T-helper 9 cell (primary cell): ENCODE measurements at places on chromosomes 6 and 20.

- DNase-seq = no peak
Observed at GRCh38 chr20:35091816-35092523, 637 bp downstream of the TRPC4AP start.

DNA sequence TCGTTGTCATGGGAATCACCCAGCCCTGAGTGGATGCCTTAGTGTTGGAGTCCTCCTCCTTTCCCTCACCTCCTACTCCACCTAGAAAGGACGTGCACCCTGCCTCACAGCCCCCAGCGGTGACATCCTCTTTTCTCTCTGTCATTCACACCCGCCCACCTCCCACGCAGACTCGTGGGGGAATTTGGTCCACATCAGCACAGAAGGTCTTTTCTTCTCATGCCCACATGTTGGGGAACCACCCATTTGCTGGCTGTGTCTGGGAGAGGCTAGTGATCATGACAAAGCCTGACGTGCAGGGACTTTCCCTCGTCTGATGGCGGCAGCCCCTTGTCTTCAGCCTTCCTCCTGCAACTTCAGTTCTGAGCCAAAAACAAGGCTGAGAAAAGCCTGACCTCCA lies 96.0 kb upstream of the CNKSR3 start:
- peak; percentile 27 for DNase-seq

- no peak for DNase-seq
Observed at GRCh38 chr6:75302280-75302679, 17.7 kb upstream of the TMEM30A start.

- no peak for DNase-seq
Observed at GRCh38 chr20:54209216-54209813, 1.4 kb downstream of the PFDN4 start.

- peak; percentile 43 for DNase-seq
Observed at GRCh38 chr6:148972481-148972880, 225.7 kb downstream of the UST start.

DNA sequence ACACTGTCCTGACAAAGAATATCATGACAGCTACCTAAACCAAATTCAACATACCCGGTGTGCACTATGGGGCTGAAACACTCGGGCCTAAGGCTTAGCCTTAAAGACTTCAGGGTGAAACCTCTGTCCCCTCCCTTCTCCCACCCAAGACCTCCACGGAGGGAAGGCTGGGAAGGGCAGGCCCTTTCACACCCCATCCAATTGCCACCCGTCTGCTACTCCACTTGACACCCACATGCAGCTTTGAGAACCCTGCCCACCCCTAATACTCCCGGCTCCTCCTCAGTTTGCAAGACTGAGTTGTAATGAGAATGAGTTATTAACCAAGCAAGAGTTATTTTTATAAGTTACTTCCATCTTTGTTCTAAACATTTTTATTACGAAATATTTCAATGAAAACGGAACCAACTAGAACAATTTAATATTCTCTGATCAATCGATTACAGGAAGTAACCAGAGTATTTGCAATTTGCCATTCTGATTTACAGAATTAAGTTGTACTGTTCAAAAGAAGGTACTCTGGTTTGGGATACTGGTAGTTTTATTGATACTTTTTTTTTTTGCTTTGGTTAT lies 3.7 kb downstream of the TAF4 start:
- no peak for DNase-seq

DNA sequence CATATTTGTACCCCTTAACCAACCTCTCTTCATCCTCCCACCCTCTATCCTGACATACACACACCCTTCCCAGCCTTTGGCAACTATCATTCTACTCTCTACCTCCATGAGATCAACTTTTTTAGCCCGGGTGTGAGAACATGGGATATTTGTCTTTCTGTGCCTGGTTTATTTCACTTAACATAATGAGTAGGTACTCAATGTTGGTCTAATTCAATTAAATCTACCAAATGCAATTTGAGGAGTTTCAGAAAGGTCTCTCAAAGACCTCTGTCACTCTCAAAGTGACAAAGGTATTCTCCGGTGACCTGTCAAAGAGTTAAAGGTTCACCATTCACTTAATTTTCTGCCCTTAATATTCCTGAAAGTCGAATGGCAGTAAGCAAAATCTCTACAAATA lies 87.7 kb downstream of the ME1 start:
- DNase-seq = no peak

GRCh38 chr20:19654921-19655320 lies 103.1 kb upstream of the RIN2 start:
- no peak for DNase-seq

- no peak for DNase-seq
Observed at GRCh38 chr6:15170126-15170525, 75.7 kb upstream of the JARID2 start.

DNA sequence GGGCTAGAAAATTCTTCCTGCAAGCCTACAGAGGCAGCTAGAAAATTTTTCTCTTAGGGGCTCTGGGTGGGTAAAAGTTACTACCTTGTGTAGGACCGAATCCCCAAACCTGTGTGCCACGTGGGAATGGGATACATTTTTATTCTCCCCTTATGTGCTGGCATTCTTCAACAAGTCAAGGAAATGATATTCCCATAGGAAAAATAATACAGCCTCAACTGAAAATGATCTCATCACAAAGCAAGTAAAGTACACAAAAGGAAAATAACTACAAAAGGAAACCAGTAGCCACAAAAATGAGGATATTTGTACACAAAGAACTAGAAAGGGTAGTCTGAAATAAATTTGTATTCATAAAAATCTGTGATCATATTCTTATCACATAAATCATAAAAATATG lies 298.1 kb downstream of the LAMA2 start:
- no peak for DNase-seq

GRCh38 chr6:152428126-152428525 lies 209.0 kb downstream of the SYNE1 start:
- no peak for DNase-seq

DNA sequence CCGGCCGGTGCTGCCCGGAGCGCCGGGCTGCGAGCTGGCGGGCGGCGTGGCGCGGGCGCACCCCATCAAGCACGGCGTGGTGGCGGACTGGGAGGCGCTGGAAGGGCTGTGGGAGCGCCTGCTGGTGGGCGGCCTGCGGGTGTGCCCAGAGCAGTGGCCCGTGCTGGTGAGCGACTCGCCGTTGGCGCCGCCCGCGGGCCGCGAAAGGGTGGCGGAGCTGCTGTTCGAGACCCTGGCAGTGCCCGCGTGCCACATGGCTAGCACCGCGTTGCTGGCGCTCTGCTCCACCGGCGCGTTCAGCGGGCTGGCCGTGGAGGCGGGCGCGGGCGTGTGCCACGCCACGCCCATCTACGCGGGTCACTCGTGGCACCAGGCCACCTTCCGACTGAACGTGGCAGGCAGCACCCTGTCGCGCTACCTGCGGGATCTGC lies 517 bp downstream of the ACTL10 start:
- peak; percentile 29 for DNase-seq

DNA sequence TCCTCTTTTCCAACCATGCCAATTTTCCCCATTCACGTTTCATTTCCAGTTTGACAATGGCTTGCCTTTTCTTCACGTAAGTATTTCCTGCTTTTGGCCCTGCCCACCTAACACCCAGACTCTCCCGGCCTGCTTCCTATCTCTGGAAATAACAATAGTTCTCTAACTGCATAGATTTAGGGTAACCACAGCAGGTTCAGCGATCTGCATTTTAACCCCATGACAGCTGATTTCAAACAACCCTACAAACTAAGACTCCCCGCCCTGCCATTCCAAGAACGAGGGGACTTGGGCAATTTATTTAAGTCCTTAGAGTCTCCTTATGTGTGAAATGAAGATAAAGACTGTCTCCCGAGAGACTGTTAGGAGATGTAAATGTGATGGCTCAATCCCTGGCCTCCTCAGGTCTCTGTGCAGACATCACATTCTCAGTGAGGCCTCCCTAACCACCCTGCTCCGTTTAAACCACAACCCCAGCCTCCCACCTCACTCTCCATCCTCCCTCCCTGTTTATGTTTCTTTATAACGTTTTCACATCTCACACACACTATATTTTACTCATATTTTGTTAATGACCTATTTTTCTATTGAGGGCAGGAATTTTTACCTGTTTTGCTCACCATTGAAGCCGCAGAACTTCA lies 134.8 kb downstream of the GJA10 start:
- no peak for DNase-seq

DNA sequence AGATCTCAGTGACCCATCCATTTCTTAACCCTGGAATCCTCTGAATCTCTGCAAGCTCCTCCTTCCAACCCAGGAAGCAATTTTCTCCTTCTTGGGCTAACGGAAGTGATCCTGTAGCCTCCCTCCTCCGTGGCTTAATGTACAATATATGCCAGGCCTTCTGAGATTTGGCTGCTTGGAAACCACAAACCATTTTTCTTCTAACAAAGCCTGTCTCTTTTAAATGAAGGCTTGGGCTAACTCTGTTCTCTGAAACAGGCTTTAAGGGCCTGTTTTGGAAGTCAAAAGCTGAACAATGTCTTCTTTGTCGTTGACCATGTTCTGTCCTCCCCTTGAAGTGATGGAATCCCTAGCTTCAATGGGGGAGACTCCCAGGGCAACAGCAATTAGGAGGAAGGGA lies 14.9 kb downstream of the FYN start:
- no peak for DNase-seq

- DNase-seq = no peak
Observed at GRCh38 chr20:40646361-40646760, 42.7 kb downstream of the MAFB start.

GRCh38 chr6:156550949-156551348 lies 226.2 kb upstream of the ARID1B start:
- no peak for DNase-seq

- peak; percentile 13 for DNase-seq
Observed at GRCh38 chr6:85669735-85670194, 27.1 kb upstream of the SYNCRIP start.

DNA sequence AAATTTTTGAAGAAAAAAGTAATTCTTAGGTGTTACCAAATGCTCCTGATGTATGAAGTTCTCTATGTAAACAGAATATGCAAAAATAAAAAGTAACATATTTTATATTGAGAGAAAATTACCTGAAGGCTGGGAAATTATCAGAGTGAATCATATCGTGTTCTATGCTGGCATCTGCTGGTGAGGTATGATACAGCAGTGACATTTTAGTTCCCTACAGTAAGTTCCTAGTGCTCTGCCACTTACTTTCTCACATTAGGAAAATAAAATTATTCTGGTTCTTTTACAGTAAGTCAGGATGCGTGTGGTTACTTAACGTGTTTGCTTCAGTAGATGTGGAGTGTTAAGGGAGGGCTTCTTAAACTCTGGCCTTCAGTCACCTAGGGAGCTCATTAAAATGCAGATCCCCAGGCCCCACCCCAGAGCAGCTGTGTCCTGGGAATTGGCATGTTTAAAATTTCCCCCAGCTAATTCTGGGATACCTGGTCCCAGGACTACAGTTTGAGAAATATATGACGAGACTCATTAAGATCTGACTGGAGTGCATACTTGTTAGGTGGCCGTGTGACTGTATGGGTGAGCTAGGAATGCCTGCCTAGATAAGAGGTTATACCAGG lies 3.2 kb downstream of the ACTR5 start:
- DNase-seq = no peak

- DNase-seq = no peak
Observed at GRCh38 chr20:59747671-59748515, 143.6 kb downstream of the PHACTR3 start.

DNA sequence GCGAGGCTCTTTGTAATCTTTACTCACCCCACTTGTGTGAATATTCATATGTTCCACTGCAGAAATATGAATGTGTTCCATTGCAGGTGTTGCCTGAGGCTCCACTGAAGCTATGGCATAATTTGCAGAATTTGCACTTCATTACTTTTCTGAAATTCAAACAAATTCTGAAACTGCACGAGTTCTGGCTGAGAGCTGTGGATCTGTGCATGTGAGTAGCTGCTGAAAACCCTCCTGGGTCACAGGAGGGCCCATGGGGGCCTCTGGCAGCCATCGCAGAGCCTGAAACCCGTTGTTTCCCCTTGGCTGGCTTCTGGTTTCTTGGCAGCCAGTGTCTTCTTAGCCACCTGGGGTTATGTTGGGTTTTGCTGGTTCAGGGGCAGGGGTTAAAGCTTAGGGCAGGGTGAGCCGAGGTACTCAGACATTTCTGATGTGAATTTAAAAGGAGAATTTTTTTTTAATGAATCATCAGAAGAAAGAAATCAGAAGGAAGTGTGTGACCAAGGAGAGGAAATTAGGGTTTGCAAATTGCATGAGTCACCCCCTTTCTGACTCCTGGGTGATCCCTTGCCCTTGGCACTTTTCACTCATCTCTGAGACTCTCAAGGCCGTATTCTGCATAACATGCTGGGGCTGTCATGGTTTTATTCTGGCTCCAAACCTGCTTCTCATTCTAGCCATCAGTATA lies 40.6 kb downstream of the TOX2 start:
- DNase-seq = peak; percentile 24

DNA sequence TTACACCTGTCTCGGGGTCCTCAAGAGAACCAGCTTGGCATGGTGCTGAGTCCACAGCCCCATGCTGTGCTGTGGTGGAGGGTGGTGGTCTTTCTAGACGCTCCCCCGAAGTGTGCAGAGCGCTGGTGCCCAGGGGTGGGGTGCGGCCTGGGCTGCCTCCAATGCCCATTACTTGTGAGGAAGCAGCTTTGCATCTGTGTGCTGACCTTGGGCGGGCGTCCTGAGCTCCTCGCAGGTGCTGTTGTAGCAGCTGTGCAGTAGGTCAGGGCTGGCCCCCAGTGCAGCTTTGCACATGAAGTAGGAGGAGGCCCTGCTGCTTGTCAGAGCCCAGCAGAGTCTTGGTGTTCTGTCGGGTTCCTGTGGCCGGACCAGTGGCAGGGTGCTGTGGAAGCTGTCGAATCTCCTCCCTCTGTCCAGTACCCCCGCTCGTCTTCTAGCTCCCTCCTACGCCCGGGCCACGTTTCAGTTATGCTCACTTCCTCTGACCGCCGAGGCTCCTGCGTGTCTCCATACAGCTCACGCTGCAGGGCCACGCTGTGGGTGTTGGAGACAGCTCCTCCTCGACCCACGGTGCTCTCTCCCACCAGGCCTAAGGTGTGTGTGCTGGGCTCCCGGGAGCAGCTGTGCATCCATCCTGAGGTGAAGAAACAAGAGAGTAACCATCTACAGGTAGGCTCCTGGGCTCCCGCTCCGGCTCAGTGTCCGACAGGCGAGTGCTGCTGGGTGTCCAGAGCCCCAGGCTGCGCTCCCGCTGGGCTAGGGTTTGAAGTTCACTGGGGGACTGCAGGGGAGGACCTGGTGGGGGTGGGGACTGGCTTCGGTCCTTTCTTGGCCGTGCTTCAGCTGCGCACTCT lies 4.1 kb downstream of the RTEL1 start:
- no peak for DNase-seq

DNA sequence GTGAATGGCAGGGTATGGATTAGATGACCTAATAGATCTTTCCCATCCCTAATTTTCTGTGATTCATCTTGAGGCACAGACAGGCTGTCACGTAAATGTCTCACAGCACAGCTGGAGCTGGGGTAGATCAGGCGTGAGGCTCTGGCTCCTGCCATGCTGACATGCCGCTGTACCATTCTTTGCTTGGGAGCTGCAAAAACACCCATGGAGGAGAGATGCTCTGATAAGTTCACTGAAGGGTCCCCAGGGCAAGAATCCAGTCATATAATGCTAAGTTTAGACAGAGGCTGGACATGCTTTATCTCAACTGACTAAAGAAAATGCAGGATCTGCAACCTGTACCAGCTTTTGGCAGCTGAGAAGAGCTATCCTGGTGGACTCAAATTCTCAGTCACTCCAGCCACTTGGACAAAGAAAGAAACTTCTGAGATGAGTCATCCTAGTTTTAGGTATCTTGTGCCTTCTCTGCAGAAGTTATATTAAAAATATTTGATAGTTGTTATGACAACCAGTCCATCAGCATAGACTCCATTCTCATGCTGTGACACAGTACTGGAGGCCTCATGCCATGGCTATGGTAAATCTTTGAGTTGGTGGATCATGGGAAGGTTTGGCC lies 185.1 kb upstream of the RAB32 start:
- no peak for DNase-seq
